Stimulated activated memory B cell treated with anti-CD40 and anti-IgM and Interleukin-4, amounts not matched to agents 10 μg/mL and 1 μg/mL and 100 μg/mL, for 72 hours (primary cell): ENCODE measurements at places on chromosomes 3 and 15.

GRCh38 chr3:52395503-52395865, 49.4 kb downstream of the SEMA3G start:
- no peak for ATAC-seq

DNA sequence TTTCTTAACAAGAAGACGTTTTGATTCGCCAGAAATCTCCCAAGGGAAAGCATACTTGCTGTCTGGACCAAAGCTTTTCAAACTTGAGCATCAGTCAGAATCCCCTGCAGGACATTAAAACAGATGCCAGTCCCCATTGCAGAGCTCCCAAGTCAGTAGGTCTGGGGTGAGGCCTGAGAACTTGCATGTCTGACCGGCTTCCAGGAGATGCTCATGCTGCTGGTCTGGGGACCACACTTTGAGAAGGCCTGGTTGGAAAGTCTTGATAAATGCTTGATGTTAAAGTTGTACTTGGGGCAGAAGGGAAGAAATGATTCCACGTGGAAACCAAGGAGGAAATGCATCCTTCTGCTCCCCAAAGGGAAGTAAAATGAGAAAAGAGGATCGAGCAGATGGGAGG, 24.3 kb upstream of the CAV3 start:
- ATAC-seq = no peak

DNA sequence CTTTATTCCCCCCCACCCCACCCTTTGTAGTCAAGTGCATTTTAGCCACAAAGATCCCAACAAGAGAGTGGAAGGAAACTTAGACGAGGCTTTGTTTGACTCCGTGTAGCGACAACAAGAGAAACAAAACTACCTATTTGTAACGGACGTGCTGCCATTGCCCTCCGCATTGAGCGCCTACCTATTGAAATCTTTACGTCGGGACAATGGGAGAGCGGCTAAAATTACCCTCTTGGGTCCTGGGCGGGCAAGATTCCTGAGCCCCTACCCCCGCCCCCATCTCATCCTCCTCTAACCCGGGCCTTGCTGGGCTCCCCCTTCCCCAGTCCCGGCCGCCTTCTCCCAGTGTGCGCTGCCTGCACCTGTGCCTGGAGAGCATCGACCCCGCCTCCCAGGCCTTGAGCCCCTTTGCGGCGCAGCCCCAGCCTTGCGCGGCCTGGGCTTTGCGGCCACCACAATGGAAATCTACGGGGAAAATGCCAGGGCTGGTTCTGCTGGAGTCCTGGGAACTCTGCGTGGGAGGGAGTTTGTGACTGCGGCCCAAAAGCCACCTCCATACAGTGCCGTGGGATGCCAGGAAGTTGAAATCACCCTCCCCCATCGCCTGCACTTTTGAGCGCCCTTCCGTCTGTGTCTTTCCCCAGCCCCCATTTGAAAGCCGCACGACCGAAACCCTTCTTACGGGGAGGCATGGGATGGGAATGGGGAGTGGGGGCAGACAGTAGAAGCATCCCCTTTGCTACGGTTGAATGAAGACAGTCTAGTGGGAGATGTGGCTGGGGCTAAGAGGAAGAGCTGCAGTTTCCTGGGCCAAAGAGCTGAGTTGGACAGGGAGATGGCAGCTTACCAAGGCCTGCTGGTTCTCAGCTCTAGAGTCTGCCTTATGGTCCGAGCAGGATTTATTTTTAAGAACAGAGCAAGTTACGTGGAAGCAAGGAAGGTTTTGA, 1.1 kb upstream of the SOX2 start:
- no peak for ATAC-seq

GRCh38 chr3:3119393-3119851, 7.3 kb upstream of the TRNT1 start:
- peak; percentile 67 for ATAC-seq

DNA sequence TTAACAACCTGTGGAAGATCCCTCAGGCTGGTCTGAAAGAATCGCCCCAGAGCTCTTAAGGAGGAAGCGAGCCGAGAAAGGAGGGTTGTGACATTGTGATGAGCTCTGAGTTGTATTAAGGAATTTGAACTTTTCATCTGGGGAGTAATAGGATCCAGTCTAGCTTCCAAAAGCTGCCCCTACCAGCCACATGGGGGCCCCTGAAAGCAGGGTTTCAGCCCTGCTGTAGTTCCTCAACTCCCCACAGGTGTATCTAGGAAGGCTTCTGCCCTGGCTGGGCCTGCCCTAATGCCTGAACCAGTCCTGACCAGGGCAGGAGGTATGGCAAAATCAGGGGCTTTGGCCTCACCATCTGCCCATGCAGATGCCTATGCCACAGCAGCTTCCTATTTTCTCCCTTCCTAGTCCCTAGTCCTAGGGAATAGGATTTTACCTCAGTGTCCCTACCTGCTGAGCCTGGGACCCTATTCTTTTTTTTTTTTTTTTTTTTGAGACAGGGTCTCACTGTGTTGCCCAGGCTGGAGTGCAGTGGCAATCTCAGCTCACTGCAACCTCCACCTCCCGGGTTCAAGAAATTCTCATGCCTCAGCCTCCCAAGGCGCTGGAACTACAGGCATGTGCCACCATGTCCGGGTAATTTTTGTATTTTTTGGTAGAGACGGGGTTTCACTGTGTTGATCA, 5.0 kb upstream of the AP3S2 start:
- peak; percentile 67 for ATAC-seq

DNA sequence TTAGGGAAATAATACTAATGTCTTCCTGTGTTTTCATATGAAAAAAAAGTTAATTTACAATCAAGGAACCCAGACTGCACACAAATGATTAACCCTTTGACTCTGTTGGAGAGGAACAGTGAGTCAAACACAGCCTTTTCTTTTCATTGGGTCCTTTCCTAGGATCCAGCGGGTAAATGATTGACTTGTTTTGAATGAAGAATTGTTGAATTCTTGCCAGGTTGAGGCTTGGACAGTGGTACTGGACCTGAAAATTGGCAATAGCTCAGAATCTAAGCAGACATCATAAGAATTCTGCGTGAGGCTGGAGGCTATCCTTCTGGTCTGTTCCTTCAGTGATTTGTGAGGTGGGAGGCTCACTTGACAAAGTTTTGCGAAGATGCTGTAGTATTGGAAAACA, 143.0 kb downstream of the RYR3 start:
- no peak for ATAC-seq

GRCh38 chr15:53713218-53713617, 46.2 kb downstream of the WDR72 start:
- no peak for ATAC-seq

DNA sequence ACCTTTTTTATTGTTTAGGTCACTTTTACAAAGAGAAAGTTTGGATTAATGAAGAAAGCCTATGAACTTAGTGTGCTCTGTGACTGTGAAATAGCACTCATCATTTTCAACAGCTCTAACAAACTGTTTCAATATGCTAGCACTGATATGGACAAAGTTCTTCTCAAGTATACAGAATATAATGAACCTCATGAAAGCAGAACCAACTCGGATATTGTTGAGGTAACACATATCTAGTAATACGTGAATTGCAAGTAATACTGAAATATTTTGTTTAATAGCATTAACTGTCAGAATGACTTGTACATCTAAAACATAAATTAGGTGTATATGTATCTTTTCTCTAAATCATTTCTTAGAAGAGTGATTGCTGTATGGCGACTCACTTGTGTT, 79.8 kb downstream of the MEF2A start:
- ATAC-seq = no peak

DNA sequence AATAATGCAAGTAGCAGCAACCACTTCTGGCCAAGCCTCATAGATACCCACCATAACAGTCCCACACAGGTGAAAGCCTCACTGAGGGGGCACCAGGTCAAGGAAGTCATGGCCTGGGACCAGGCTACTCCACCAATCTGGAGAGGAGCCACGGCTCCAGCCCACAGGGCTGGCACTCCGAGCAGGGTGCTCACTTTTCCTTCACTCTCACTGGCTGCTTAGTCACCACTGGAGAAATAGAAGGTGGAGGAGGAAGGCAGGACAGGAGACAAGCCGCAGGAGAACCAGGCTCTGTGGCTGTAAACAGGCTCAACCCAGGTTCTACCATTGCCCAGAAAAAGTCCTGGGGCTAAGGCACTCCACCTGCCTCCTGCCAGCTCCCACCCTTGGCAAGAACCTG, 1.2 kb downstream of the USP19 start:
- no peak for ATAC-seq

GRCh38 chr3:16378920-16379319, 113.9 kb downstream of the OXNAD1 start:
- peak; percentile 62 for ATAC-seq

- ATAC-seq = no peak
Measured at GRCh38 chr3:73848173-73848906, 223.6 kb upstream of the PDZRN3 start.

GRCh38 chr3:60225848-60226247, 1025.4 kb downstream of the FHIT start:
- ATAC-seq = peak; percentile 82

DNA sequence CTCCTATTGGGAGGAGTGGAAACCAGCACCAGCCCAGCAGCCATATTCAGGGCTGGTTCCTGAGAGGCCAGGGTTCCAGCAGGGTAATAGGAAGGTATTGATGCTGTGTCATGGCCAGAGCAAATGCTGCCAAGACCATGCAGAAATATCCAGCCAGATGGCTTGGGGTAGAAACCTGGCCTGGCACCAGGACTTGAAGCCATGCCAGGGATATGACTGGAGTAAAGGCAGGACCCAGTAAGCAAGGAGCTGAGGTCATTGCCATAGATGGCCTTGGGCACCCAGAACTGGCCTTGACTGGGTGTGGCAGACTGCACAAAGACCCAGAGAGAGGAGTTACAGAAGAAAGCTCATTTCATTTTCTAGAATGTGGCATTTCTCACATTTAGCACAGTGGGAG, 257.6 kb upstream of the GOLGA6L4 start:
- ATAC-seq = peak; percentile 11

DNA sequence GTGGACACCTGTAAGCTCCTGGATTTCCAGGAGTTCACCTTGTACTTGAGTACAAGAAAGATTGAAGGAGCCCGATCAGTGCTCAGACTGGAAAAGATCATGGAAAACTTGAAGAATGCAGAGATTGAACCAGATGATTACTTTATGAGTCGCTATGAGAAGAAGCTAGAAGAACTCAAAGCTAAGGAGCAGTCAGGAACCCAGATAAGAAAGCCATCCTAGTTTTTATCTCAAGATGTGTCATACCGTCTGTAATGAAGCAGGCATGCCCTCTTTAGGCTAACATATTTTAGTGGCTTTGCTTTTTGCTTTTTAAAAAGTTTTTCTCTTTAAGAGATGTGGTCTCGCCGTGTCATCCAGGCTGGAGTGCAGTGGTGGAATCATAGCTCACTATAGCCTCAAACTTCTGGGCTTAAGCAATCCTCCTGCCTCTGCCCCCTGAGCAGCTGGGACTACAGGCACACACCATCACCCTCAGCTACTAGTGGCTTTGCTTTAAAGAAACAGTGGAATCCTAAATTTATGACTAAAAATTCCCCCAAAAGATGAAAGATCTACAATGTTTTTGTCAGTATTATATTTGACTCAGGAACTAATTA, 28.1 kb downstream of the EXOG start:
- ATAC-seq = no peak

DNA sequence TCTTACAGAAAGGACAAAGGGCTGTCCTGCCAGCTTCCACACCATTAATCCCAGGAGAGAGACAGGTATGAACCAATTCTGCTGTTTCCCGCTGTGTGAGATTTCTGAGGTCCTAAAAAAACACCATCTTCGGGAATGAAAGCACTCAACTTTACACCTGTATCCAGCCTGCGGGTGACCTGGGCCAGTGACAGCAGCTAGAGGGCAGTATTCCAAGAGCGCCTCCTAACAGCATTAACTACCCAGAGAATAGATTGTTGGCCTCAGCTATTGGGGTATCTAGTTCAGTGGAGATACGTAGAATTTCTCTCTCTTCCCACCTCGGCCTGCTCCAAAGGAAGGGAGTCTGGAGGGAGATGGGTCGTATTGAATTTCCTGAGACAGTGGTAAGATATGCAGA, 55.1 kb downstream of the WDR76 start:
- no peak for ATAC-seq

DNA sequence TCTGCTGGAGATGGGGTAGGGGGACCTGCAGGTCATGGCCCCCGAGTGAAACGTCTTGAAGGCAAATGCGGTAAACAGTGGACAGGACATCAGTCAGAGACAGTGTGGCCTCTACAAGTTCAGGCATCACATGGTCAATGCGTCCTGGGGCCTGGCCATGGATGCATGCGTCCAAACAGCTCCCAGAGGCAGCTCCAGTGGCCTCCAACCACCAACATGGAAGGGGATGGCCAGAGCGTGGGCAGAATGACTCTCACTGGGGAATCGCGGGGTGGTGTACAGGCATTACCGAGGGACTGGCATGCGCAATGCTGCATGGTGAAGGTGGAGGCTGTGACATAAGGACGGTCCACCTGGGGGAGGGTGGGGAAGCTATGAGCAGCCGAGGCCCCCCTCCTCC, 35.6 kb upstream of the IQSEC1 start:
- no peak for ATAC-seq

DNA sequence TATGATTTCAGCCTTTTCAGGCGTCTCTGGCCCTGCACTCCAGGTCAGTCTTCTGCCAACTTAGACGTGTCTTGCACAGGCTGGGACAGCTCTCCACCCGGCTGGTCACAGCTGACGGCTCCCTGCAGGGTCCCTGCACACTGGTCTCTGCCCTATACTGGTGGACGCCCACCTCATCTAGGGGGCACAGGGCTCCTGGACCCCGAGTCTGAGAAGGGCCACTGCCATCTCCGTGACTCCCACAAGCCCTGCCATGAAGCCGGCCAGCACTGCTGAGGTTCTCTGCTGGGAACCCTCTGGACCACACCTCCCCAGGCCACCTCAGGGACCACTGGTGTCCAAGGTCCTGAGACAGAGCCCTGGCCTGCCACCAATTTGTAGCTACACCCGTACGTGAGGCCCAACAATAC, 40.5 kb downstream of the CYFIP1 start:
- no peak for ATAC-seq

DNA sequence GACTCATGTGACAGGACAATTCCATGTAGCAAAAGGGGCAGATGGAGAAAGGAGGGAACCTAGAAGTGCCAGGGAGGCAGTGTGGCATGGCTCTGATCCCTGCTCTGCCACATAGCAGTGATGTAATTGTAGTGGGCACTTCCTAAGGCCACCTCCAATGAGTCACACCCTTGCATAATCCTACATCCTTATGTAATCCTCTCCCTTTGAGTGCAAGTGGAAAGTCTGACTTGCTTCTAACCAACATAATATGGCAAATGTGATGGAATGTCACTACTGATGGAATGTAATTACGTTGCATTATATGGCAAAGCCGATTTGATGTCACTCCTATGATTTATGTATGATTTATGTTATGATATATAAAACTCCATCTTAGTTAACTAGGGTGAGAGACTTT, 72.9 kb upstream of the ATP2C1 start:
- ATAC-seq = no peak

- ATAC-seq = no peak
Measured at GRCh38 chr15:57439128-57440027, 63.1 kb downstream of the CGNL1 start.
